KG1 (cell line): ENCODE measurements at places on chromosomes 13 and 19.

GRCh38 chr13:33290421-33290965 lies 4.9 kb upstream of the STARD13 start:
- no peak for DNase-seq

DNA sequence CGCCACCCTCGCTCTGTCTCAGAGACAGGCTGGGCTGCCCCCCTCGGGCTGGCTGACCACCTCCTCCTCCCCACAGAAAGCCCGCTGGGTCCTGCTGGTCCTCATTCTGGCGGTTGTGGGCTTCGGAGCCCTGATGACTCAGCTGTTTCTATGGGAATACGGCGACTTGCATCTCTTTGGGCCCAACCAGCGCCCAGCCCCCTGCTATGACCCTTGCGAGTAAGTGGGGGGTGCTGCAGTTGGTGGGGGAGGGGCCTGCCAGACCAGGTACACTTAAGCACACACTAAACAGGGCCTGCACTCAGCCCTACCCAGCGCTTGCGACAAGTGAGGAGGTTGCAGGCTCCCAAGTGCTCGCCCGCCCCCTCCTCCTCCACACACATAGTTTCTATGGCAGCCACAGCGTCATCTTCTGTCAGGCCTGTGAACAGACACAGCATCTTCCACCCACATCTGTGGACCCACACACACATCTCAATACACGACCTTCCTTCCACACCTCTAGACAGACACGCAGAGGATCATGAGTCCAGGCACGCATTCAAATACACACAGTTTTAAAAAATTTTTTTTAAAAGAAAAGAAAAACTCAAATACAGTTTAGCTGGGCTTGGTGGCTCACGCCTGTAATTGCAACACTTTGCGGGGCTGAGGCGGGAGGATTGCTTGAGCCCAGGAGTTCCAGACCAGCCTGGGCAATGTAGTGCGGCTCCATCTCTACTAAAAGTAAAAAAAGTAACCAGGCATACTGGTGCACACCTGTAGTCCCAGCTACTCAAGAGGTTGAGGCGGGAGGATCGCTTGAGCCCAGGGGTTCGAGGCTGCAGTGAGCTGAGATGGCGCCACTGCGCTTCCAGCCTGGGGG lies 18.4 kb downstream of the PLD3 start:
- no peak for DNase-seq

- no peak for DNase-seq
Measured at GRCh38 chr19:39339674-39340073, 2.5 kb upstream of the SAMD4B start.

DNA sequence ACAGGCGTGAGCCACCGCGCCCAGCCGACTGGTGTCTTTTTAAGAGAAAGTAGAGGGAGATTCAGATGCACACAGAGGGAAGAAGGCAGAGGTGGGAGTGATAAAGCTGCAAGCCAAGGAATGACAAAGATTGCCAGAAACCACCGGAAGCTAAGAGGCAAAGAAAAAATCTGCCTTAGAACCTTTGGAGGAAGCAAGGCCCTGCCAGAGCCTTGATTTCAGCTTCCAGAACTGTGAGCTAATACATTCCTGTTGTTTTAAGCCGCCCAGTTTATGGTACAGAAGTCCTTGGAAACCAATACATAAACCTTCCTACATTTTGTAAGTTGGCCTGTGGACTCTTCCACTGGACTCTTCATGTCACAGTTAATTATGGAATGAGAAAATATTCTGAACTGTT lies 71.7 kb upstream of the SOX21 start:
- no peak for DNase-seq

DNA sequence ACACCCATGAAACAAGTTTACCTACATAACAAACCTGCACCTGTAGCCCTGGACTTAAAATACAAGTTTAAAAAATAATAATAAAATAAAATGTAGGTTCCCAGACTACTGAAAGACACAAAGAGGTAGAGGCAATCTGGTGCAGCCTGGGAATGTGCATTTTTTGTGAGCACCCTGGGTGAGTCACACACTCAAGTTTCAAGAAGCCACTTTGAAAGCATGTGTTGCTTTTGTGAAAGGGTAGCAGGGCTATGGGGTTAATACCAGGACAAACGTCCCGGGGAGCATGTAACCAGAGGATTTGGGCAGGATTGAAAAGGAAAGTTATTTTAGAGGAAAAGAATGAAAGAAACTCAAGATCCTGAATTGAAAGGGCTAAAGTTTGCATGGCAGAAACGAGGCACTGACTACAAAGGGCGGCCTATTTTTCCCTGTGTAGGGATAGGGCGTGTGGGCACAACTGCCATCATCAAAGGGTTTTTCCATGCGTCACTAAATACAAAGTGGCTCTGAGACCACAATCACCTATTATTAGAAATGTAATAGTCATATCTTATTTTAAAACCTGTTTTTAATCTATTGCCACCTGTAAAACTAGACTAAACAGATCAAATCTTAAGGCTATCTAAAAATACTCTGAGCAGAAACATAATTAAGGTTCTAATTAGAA lies 314.9 kb downstream of the COG6 start:
- DNase-seq: no peak

- no peak for DNase-seq
Measured at GRCh38 chr13:62035981-62036380, 620.3 kb upstream of the PCDH20 start.

GRCh38 chr13:25391932-25392331 lies 20.2 kb downstream of the ATP8A2 start:
- DNase-seq: no peak

GRCh38 chr13:101465877-101466276 lies 13.4 kb downstream of the ITGBL1 start:
- DNase-seq: no peak

- no peak for DNase-seq
Measured at GRCh38 chr19:40723661-40724254, 6.8 kb downstream of the ITPKC start.
